ENCODE measurements at places on chromosomes 2 and 18. TPM values are rescaled to one million over a fixed set of nuclear protein-coding genes. Genes with fewer than 3 reads are reported as not detected.

DNA sequence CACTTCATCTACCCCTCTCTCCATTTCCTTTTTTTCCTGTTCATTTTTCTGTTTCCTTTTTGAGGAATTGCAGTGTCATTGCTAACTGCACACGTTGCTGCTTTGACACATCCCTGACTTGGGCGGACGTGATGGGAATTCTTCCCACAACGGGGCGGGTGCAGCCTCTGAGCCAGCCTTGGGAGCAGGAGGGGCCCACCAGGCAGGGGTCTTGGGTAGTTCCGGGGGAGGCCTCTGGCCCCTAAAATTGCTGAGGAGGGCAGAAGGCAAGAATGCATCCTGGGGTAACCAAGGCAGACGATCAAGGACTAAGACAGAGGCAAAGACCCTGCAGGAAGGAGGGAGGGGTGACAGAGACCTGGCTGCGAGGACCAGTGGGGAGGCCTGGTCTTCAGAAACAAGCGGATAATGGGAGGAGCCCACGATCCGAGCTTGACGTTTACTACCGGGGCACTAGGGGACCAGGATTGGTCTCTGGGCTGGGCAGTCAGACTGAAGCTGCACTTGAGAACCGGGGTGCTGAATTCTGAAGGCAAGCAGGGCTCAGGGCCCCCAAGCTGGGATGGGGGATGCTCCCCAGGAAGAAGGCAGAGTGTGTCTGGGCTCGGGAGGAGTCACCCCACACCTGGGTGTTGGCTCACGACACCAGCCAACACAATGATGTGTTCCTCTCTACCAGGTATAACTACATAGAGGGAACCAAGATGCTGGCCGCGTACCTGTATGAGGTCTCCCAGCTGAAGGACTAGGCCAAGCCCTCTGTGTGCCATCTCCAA lies 14.8 kb upstream of the CNDP1 start:
- no peak for DNase-seq
- no peaks in the 10 kb centered on the region for H3K27me3 ChIP-seq
- H3K4me3 ChIP-seq = no peak overlapping the region
- H3K27ac ChIP-seq = no peak overlapping the region
- H3K4me1 ChIP-seq = no peaks in the 10 kb centered on the region
- peaks cover 27% of the 10 kb centered on the region for H3K36me3 ChIP-seq

- H3K4me1 ChIP-seq = no peaks in the 10 kb centered on the region
- H3K36me3 ChIP-seq = no peaks in the 10 kb centered on the region
- no peak for DNase-seq
- no peak overlapping the region for H3K27ac ChIP-seq
- no peaks in the 10 kb centered on the region for H3K27me3 ChIP-seq
Measured at GRCh38 chr18:74540652-74541421, 6.5 kb downstream of the CNDP1 start.

- DNase-seq = peak; percentile 87
- H3K27me3 ChIP-seq = no peaks in the 10 kb centered on the region
- peaks cover 4% of the 10 kb centered on the region for H3K36me3 ChIP-seq
- peaks cover 3% of the 10 kb centered on the region for H3K4me1 ChIP-seq
Measured at GRCh38 chr18:48590678-48591077, 51.8 kb downstream of the CTIF start.

GRCh38 chr2:219174801-219175200 lies 1.9 kb downstream of the CNPPD1 start:
- peaks cover 13% of the 10 kb centered on the region for H3K36me3 ChIP-seq
- no peak overlapping the region for H3K4me3 ChIP-seq
- H3K4me1 ChIP-seq = peaks cover 12% of the 10 kb centered on the region
- no peak for DNase-seq
- H3K27ac ChIP-seq = no peak overlapping the region

GRCh38 chr2:29314816-29315571 lies 199.8 kb downstream of the CLIP4 start:
- H3K4me1 ChIP-seq = no peaks in the 10 kb centered on the region
- no peaks in the 10 kb centered on the region for H3K36me3 ChIP-seq
- H3K27me3 ChIP-seq = no peaks in the 10 kb centered on the region
- H3K4me3 ChIP-seq = no peak overlapping the region
- DNase-seq = peak; percentile 74

DNA sequence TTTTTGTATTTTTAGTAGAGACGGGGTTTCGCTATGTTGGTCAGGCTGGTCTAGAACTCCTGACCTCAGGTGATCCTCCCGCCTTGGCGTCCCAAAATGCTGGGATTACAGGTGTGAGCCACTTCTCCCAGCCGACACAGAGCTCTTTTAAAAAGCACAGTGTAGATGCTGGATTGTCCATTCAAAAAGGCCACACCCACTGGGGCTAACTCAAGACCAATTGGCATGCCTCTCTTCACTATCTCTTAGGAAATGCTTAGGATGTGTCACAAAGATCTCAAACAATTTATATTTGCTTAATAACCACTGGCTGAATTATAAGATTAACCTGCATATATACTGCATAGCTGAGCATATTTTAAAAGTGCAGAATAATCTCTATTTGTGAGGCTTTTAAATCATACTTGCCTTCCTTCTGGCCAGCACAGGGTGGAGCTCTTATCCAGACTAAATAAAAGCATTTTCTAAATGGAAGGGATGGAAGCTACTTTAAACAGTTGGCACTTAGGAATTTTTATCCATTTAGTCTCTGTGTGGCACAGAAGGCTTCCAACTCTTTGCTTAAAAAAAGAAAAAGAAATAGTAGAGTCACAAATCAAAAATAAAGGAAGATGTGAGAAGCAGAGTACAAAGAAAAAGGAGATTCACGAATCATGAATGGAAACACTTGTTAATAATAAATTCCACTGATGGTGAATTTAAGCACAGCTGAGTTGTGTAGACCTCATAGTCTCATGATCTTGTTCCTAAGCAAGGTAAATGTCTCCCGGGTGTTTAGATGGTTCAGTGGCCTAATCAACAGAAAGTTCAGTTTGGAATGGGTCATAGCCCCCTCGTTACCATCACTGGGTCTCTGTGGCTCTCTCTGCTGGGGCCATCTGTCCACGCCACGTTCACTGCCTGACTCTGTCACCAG lies 22.4 kb downstream of the CRYGD start:
- H3K27me3 ChIP-seq = no peaks in the 10 kb centered on the region
- no peaks in the 10 kb centered on the region for H3K36me3 ChIP-seq
- DNase-seq = peak; percentile 34
- H3K4me3 ChIP-seq = no peak overlapping the region

DNA sequence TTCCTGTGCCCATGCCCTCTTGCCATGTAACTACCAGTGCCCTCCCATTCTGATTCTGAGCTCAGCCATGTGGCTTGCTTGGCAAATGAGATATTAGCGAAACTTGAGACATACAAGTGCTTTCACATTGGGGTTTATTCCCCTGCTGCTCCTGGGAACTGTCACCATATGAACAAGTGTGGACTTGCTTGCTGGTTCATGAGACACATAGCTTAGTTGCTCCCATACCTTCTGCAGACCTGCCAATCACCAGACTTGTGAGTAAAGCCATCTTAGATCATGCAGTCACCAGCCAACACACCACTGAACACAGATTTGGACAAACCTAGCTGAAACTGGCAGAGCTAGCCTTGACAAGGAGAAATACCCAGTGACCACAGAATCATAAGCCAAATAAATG lies 155.1 kb downstream of the SS18 start:
- no peaks in the 10 kb centered on the region for H3K27me3 ChIP-seq
- no peak for DNase-seq
- no peak overlapping the region for H3K4me3 ChIP-seq

DNA sequence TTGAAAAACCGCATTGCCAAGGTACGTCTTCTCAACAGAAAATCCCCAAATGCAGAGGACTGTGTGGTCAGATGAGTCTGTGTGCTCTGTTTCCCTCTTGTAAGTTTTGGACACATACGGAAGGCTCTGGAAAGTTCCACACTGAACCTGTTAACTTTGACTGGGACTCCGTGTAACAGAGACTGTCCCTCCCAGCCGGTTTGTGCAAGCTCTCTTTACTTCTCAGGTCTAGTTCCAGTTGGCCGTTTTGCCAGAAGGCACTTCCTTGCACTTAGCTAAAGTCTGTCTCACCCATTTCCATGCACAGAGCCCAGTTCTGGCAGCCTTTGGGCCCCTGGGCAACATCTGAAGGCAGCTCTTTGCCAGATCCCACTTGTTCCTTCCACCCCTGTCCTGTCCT lies 22.0 kb downstream of the EFHD1 start:
- H3K4me1 ChIP-seq = no peaks in the 10 kb centered on the region
- H3K27me3 ChIP-seq = no peaks in the 10 kb centered on the region
- no peak overlapping the region for H3K27ac ChIP-seq
- no peak overlapping the region for H3K4me3 ChIP-seq

DNA sequence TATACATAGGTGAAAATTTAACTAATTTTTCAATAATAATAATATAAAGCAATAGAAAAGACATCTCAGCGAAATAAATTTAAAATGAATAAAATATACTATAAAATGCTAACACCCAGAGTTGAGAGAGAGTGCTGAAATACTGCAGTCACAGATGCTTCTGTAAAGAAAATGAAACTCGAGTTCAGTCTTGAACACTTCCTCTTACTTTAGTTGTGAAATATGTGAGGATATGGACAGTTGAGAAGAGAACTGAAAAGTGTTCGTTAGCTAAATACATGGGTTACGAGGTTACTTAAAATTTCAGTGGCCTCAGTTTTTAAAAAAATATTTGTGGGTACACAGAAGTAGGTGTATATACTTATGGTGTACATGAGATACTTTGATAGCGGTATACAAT lies 106.8 kb downstream of the DNAH7 start:
- H3K4me1 ChIP-seq = no peaks in the 10 kb centered on the region
- no peak overlapping the region for H3K27ac ChIP-seq
- H3K27me3 ChIP-seq = no peaks in the 10 kb centered on the region

GRCh38 chr2:119859528-119859927 lies 99.8 kb downstream of the PTPN4 start:
- no peaks in the 10 kb centered on the region for H3K4me1 ChIP-seq
- H3K27ac ChIP-seq = no peak overlapping the region
- no peaks in the 10 kb centered on the region for H3K36me3 ChIP-seq
- H3K27me3 ChIP-seq = no peaks in the 10 kb centered on the region
- no peak for DNase-seq
- no peak overlapping the region for H3K4me3 ChIP-seq

DNA sequence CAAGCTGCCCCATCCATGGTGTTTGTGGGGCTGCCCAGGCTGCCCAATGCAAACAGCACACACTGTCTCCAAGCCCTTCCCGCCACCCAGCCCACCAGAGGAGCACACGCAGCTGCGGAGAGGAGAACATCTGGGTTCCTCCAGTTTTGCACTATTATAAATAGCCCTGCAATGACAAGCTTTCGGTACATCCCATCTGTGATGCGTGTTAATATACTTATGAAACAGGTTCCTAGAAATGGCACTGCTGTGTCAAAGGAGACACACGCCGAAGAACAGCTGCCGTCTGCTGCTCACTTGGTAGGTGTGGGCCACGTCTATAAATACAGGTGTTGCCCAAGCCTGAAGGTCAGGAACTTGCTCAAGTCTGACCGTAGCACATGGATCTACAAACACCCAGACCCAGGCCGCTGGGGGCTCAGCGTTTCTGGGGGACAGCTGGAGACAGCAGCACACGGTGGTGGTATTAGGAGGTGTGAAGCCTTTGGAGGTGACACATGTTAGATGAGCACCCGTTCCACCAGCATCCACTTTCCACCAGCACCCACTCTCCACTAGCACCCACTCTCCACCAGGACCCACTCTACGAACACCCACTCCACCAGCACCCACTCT lies 34.3 kb downstream of the PXDN start:
- H3K4me1 ChIP-seq = peaks cover 26% of the 10 kb centered on the region
- H3K36me3 ChIP-seq = no peaks in the 10 kb centered on the region

Gene SLC23A3
- total RNA-seq = 1.8 TPM

Gene TCF7L1
- 0.83 TPM for total RNA-seq

Gene PROM2
- total RNA-seq = 0.26 TPM

Gene TBR1
- not detected for total RNA-seq

Gene PLEKHH2
- 14.0 TPM for total RNA-seq

Gene THADA
- 32.4 TPM for total RNA-seq

Gene SCYGR4
- not detected for total RNA-seq

Gene ICOS
- total RNA-seq = not detected

Gene UGT1A4
- not detected for total RNA-seq

Gene PDE1A
- 6.7 TPM for total RNA-seq

Gene TUBB8B
- not detected for total RNA-seq

Gene ITGB6
- total RNA-seq = not detected
